ENCODE measurements at places on chromosomes 16 and 17.
A peak's percentile ranks its signal among the peaks of the same experiment; 100 is the strongest.

GRCh38 chr17:15408803-15409202 is 58.6 kb downstream of the CDRT4 start:
- DNase-seq = no peak

GRCh38 chr17:74113952-74114351 is 89.5 kb upstream of the RPL38 start:
- DNase-seq = no peak

GRCh38 chr16:4537376-4538343 is 913 bp downstream of the CDIP1 start:
- DNase-seq = peak; percentile 57

DNA sequence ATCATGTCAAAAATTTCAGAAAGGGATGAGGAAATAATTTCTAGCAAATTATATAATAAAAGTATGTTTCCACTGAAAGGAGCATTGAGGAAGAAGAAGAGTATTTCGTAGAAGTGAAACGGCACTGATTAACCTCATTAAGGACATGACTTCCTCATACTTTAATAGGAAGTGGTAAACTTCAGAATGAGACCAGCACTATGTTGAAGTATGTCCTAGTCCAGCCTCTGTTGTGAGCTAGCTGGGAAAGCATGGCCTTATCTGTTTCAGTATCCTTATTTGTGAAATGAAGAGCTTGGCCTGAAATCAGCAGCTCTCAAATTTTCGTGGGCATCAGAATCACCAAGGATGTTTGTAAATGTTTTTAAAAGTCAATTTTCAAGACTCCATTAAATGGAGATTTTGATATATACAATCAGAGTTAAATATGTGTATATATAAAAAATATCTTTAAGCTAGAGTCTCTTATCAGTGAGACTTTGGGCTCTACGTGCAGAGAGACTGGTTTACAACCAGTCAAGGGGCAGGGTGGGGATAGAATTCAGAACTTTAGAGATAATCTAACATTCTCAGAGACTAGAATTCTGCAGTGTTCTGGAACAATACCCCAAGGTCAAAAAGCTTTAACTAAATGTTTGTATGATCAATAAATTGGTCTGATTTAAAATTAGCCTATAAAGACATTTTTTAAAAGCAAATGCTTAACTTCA is 365.4 kb downstream of the CDH13 start:
- DNase-seq = no peak

DNA sequence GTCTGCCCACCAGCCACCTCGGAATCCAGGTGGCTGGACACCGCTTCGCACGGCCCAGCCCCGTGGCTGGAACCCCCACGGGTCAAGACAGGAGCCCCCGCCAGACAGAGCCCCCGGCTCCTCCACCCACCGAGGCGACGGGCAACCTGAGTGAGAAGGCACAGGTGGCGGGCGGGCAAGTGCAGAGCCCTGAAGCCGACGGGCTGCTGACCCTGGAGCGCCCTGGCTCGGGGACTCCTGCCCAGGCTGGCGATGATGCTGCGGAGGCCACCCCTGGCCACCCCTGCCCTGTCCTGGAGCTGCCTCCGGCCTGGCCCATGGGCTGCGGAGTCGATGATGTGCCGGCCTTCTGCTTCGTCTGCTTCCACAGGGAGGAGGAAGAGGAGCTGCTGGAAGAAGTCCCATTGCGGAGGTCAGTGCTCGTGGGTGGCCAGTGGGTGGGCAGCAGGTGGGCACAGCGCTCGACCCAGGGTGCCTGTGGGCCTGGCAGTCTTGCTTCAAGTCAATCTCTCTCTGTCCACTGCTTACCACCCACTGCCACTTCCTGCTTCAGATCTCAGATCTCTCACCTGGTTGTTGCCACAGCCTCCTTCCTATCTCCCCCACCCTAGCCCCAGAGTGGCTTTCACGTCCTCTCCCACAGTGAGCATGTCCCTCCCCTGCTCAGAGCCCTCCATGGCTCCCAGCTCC is 33.1 kb upstream of the SBK1 start:
- DNase-seq = no peak

GRCh38 chr17:6660805-6661463 is 9.4 kb downstream of the C17orf100 start:
- DNase-seq = no peak

GRCh38 chr16:2150418-2151187 is 2.2 kb downstream of the RAB26 start:
- no peak for DNase-seq

- DNase-seq = no peak
Measured at GRCh38 chr17:66002812-66003211, 189.1 kb downstream of the CEP112 start.

DNA sequence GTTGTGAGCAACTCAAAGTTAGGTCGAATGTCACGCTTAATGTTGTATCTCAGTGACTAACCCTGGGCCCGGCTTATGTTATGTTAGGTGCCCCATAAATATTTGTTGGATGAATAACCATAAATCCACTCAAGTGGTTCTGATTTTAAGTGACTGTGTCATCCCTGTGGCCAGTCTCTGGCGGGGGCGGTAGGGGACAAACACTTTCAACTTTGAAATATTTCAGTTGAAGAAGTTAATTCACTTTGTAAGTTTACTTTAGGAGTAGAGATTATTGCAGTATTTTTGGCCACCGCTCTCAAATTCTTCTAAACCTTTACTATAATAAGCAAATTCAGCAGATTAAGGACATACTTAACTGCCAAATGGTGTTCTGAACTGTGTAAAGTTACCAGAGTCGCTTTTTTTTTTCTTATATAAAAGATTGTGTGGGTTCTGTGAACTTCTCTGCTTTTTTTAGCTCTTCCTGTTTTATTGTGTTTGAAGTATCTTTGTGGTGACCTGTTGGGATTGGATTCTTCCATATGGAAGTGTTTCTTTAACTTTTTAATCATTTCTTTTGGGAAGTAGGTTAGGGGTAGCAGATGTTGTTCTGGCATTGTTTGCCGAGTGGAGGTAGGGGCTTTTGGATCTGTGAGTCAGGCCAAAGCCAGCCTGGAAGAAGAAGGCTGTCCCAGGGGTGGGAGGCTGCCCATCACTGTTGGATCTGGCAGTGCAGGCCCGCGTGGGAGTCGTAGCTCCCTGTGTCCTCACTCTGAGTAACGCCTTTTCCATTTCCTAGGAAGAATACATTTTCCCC is 61.4 kb upstream of the TBX2 start:
- peak; percentile 64 for DNase-seq

Data from AG08396 (cell line).